IPS DF 6.9 (cell line): ENCODE measurements at places on chromosomes 3 and 15.

DNA sequence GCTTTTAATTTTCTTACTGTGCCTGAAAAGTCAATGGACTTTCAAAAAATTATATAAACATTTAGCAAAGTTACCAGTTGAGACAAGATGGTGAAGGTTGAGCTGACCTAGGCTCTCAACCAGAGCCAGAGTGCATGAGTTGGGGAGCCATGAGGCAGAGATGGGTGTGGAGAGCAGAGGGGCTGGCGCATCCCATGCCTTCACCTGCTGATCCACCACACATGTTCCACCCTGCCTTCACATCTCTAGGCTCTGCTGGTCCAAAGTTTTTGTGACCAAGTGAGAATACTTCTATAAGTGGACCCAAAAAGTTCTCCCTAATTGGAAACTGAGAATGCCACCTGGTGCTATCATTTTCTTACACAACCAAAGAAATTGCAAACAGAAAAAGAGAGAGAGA is 47.3 kb downstream of the CCR3 start:
- no peaks in the 10 kb centered on the region for H3K4me1 ChIP-seq
- H3K27ac ChIP-seq, result no peak overlapping the region

DNA sequence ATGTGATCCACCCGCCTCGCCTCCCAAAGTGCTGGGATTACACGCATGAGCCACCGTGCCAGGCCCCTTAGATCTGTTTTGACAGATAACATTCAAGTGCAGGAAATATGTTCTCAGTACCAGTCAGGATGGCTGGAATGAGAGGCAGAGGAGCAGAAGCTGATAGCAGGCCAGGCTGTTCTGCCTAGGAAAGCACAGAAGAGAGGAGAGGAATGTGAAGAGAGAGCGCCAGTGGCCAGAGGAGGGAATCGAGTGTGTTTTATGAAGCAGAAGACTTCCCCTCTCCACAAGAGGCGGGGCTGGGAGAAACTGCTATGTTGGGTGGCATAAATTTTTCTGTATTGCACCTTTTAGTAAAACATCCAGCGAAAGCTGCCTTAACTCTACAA is 32.0 kb upstream of the RYK start:
- DNase-seq, result no peak
- H3K27me3 ChIP-seq, result no peaks in the 10 kb centered on the region
- no peak overlapping the region for H3K27ac ChIP-seq
- H3K4me1 ChIP-seq, result no peaks in the 10 kb centered on the region
- H3K36me3 ChIP-seq, result no peaks in the 10 kb centered on the region
- H3K4me3 ChIP-seq, result no peak overlapping the region

DNA sequence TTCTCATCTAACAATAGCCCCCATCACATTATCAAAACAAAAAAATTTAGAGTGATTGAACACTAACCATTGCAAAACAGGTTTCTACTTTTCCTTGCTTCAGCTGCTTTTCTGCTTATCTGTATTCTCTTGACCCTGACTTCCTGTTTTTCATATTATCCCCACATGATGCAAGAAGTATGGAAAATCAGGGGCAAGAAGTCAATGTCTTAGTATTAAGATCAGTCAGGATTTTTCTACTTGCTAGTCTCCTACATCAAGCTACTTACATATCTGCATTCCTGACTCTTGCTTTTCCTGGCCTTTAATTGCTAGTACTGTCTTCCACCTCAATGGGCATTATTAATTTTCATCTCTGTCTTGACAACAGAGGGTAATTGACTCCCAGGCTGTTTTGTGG is 300.2 kb downstream of the OTOL1 start:
- no peaks in the 10 kb centered on the region for H3K4me1 ChIP-seq
- no peaks in the 10 kb centered on the region for H3K27me3 ChIP-seq
- no peaks in the 10 kb centered on the region for H3K36me3 ChIP-seq
- no peak overlapping the region for H3K4me3 ChIP-seq
- H3K27ac ChIP-seq, result no peak overlapping the region
- no peak for DNase-seq

DNA sequence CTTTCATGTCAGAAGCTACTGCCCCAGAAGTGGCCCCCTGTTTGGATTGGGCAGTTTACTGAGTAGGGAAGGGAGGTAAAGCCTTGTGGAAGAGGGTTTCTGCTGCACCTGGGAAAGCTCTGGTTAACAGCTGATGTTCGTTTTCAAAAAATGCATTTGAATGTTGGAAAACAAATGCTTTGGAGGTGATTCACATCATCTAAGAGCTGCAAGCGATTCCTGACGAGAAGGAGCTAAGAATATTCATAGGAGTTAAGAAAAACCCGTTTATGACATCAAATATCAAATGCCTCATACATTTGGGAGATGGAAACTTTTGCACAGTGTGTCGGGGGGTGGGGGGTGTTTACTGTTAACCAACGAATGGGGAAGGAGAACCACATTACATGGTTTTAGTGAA is 183.8 kb upstream of the NR2F2 start:
- no peak overlapping the region for H3K4me3 ChIP-seq
- no peak overlapping the region for H3K27ac ChIP-seq
- DNase-seq, result no peak
- H3K27me3 ChIP-seq, result no peaks in the 10 kb centered on the region

GRCh38 chr3:170499562-170500156 is 81.0 kb downstream of the CLDN11 start:
- H3K4me3 ChIP-seq, result no peak overlapping the region
- no peak for DNase-seq
- no peaks in the 10 kb centered on the region for H3K27me3 ChIP-seq
- no peaks in the 10 kb centered on the region for H3K36me3 ChIP-seq

- no peaks in the 10 kb centered on the region for H3K36me3 ChIP-seq
- H3K4me1 ChIP-seq, result peaks cover 2% of the 10 kb centered on the region; the same call in 1 of the 2 replicates
- no peak for DNase-seq
- no peaks in the 10 kb centered on the region for H3K27me3 ChIP-seq
Observed at GRCh38 chr3:71521021-71521352, 62.5 kb downstream of the FOXP1 start.

DNA sequence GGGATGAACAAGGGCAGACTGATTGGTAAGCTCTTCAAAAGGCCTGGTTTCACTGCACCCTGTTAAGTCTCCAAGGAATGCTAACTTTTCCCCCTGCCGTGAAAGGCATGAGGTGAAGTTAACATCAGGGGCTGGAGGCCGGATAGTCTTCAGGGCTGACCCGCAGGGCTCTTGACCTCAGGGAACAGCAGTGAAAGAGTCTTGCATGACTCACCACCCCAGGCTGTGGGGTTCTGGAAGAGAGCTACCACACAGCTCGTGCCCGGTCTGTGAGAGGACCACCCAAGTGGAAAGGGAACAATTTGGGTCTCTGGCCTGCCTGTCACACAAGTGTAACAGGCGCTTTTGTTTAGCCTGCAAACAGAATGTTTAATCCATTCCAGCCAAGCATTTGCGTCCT is 504.9 kb downstream of the EDEM1 start:
- DNase-seq, result no peak
- H3K36me3 ChIP-seq, result no peaks in the 10 kb centered on the region
- no peaks in the 10 kb centered on the region for H3K4me1 ChIP-seq
- H3K27me3 ChIP-seq, result no peaks in the 10 kb centered on the region
- H3K27ac ChIP-seq, result no peak overlapping the region

- no peaks in the 10 kb centered on the region for H3K4me1 ChIP-seq
- H3K27me3 ChIP-seq, result no peaks in the 10 kb centered on the region
- H3K4me3 ChIP-seq, result no peak overlapping the region
- H3K36me3 ChIP-seq, result no peaks in the 10 kb centered on the region; the same call in 1 of the 2 replicates
- no peak for DNase-seq
Observed at GRCh38 chr3:64019879-64020278, 3.4 kb downstream of the PSMD6 start.

DNA sequence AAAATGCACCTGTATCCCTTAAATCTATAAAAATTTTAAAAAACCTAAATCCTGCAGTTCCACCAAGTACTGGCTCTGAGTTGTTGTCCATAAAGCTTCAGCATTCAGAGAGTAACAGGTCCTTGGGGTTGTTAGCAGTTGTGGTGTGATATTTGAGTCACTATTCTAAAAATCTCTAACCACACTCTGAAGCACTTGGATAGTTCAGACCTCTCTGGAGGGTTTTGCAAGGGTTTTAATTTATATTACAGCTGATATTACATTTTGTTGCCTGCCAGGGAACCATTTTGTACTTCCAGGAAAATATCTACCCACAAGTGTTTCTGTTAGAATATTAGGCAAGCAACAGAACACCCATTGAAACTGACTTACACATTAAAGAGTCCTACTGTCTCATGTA is 255.6 kb downstream of the TBL1XR1 start:
- no peak for DNase-seq
- no peaks in the 10 kb centered on the region for H3K36me3 ChIP-seq
- H3K27me3 ChIP-seq, result no peaks in the 10 kb centered on the region
- no peak overlapping the region for H3K27ac ChIP-seq

- no peaks in the 10 kb centered on the region for H3K27me3 ChIP-seq
- H3K4me3 ChIP-seq, result no peak overlapping the region
- no peak for DNase-seq
- H3K4me1 ChIP-seq, result no peaks in the 10 kb centered on the region
- H3K27ac ChIP-seq, result no peak overlapping the region
Observed at GRCh38 chr3:963755-964154, 129.1 kb upstream of the CNTN6 start.

- peak overlapping the region; percentile 97; the same call in 1 of the 2 replicates for H3K4me3 ChIP-seq
- H3K36me3 ChIP-seq, result no peaks in the 10 kb centered on the region
- H3K27me3 ChIP-seq, result no peaks in the 10 kb centered on the region
- peaks cover 1% of the 10 kb centered on the region; the same call in 1 of the 2 replicates for H3K4me1 ChIP-seq
- H3K27ac ChIP-seq, result no peak overlapping the region
Observed at GRCh38 chr3:177195242-177195991, 1.9 kb downstream of the TBL1XR1 start.

- H3K4me1 ChIP-seq, result no peaks in the 10 kb centered on the region
- H3K27me3 ChIP-seq, result no peaks in the 10 kb centered on the region
- no peak for DNase-seq
- H3K4me3 ChIP-seq, result no peak overlapping the region
- no peaks in the 10 kb centered on the region for H3K36me3 ChIP-seq
Observed at GRCh38 chr15:42595626-42596240, 20.3 kb downstream of the STARD9 start.

- no peak overlapping the region for H3K27ac ChIP-seq
- H3K4me3 ChIP-seq, result no peak overlapping the region
- H3K27me3 ChIP-seq, result no peaks in the 10 kb centered on the region
- H3K36me3 ChIP-seq, result no peaks in the 10 kb centered on the region
- no peaks in the 10 kb centered on the region for H3K4me1 ChIP-seq
Observed at GRCh38 chr3:122488262-122488973, 26.3 kb downstream of the KPNA1 start.

GRCh38 chr15:49606594-49606993 is 14.0 kb downstream of the FAM227B start:
- H3K36me3 ChIP-seq, result no peaks in the 10 kb centered on the region
- H3K27ac ChIP-seq, result no peak overlapping the region
- H3K4me1 ChIP-seq, result no peaks in the 10 kb centered on the region
- no peak overlapping the region for H3K4me3 ChIP-seq
- H3K27me3 ChIP-seq, result no peaks in the 10 kb centered on the region
- no peak for DNase-seq

DNA sequence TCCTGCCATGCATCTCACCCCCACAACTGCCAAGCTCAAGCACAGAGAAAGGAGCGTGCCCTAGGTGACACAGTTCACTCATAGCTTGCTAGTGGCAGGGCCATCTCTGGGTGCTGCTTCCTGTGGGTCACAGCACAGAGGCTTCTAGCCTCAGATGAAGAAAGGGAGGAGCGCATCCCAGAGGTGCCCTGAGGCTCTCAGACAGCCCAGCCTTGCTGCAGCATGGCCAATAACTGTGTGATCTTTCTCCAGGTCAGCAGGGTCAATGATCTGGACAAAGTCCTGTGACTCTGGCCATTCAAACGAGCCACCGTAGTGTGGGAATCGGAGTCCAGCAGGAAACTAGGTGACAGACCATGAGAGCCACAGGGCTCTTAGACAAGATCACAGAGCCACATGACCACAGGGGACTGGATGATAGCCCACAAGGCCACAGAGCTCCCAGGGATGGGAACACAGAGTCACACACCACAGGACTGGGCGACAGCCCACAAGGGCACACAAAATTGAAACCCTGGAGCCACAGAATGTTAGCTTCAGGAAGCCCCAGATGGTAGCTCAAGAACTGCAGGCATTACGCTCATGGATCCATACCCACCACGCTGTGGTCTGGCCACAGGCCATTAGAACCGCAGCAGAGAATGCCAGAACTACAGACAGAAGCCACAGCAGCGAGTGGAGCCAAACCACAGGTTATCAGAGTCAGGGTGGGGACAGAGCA is 25.9 kb upstream of the GRIP2 start:
- H3K27ac ChIP-seq, result no peak overlapping the region
- no peaks in the 10 kb centered on the region for H3K27me3 ChIP-seq
- H3K4me1 ChIP-seq, result peaks cover 2% of the 10 kb centered on the region; the same call in 1 of the 2 replicates
- no peak overlapping the region for H3K4me3 ChIP-seq
- H3K36me3 ChIP-seq, result no peaks in the 10 kb centered on the region

GRCh38 chr3:124699051-124699450 is 31.2 kb upstream of the UMPS start:
- no peaks in the 10 kb centered on the region; the same call in 1 of the 2 replicates for H3K27me3 ChIP-seq
- H3K4me1 ChIP-seq, result no peaks in the 10 kb centered on the region
- no peak for DNase-seq
- H3K36me3 ChIP-seq, result no peaks in the 10 kb centered on the region
- no peak overlapping the region for H3K27ac ChIP-seq

DNA sequence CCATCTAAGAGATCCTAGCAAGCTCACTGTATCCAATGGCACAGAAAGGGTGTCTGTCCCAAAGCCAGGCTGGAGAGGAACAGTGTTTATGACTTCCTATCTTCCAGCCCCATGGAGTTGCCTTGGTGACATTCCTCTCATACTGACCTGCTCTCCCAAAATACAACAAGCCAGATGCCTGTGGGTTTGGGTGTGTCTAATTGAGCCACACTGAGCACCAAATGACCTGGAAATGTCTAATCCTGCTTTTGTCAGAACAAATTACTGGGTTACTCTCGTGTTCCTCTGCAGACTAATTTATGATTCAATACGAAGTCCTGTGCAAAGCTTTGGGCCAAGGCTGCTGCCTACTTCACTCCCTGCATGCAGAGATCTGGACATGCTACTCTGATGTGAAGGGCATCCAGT is 98.1 kb upstream of the STRIT1 start:
- H3K4me1 ChIP-seq, result 0 out of 2 replicates have a peak, but pooled peaks cover 2% of the 10 kb centered on the region
- no peaks in the 10 kb centered on the region for H3K36me3 ChIP-seq
- no peak for DNase-seq
- no peak overlapping the region for H3K4me3 ChIP-seq
- no peak overlapping the region for H3K27ac ChIP-seq
- no peaks in the 10 kb centered on the region for H3K27me3 ChIP-seq

DNA sequence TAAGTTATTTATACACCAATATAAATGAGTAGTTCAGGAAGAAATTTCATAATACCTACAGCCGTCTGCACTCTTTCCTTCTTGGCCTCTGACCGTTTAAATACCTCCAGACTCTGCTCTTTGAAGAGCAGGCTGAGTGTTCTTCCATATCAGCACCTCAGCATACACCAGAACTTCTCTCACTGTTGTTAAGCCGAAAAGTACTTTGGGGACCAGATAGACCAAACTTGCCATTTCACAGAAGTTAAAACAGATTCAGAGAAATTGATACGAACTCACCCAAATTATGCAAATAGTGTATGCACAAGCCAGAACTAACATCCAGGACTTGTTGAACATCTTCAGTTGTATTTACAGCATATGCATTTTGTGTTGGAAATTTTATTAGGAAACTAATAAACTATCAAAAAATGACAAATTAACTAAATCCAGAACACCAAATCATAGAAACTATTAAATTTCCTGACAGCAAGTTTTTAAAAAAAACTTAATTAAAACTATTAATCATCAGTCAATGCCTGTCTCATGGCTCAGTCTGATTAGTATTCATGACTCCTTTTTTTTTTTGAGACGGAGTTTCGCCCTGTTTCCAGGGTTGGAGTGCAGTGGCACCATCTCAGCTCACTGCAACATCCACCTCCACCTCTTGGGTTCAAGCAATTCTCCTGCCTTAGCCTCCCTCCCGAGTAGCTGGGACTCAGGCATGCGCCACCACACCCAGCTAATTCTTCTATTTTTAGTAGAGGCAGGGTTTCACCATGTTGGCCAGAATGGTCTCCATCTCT is 24.1 kb downstream of the CGGBP1 start:
- H3K27ac ChIP-seq, result no peak overlapping the region
- DNase-seq, result no peak
- H3K36me3 ChIP-seq, result no peaks in the 10 kb centered on the region
- H3K4me1 ChIP-seq, result no peaks in the 10 kb centered on the region
